ENCODE measurements at places on chromosomes 16 and 17.
A peak's percentile ranks its signal among the peaks of the same experiment; 100 is the strongest.

DNA sequence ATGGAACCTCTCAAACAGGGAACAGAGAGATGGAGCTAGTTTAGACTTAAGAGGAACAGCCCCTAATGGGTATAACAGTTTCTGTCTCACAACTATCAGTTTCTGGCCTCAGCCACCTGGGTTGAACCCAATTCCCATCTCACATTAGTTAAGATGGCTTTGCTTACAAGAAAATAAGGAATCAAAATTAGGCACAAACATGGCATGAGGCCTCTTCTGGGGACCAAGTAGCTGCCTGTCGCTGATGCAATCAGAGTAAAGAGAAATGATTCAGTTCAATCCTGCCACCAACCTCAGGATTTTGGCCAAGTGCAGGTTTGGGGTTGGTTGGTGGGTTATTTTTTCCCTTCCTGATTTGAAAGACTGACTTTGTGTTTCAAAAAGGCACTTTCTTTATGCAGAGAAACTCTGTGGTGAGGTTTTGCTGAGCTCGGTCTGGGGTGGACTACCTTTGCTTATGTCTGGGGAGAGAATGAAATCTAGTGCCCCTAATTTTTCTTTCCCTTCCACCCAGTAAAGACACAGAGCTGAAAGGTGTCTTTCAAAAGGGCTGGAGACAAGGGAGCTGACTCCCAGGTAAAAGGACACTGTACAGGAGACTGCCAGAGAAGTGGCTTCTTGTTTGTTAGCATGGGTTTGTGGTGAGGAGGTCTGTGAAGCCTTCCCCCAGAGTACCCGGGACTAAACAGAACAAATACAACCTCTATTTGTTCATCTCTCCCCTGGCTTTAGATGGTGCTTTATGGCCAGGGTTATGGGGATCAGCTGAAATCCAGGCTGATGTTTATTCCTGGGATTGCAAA is 44.8 kb upstream of the NFAT5 start:
- no peak for DNase-seq

DNA sequence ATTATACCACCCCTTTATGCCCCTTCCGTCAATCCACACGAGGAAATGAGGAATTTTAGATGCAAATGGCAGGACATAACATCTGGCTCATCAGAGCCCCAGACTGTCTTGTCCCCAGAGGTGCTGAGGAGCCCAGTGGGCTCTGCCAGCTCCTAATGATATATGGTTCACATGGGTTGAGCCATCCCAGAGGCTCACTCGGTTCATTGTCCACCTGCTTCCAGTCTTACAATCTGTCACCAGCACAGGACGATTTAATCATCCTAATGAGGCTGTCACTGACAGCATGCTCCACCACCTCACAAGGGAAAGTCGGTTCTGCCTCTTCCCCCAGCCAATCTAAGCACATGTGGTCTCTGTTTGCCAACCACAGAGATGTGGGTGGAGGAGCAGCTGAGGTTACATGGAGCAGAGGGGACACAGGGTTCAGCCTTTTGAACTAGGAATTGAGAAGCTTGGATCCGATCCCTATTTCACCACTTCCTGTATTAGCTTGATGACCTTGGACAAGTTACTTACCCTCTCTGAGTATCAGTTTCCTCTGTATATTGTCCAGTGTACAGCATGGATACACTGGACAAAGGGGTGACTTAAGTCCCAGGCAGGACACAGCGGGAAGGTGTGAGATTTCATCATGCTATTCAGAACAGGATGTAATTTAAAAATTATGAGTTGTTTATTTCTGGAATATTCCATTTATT is 27.0 kb upstream of the DHX8 start:
- no peak for DNase-seq

GRCh38 chr16:3281222-3281820 is 2.0 kb upstream of the ZNF263 start:
- no peak for DNase-seq

DNA sequence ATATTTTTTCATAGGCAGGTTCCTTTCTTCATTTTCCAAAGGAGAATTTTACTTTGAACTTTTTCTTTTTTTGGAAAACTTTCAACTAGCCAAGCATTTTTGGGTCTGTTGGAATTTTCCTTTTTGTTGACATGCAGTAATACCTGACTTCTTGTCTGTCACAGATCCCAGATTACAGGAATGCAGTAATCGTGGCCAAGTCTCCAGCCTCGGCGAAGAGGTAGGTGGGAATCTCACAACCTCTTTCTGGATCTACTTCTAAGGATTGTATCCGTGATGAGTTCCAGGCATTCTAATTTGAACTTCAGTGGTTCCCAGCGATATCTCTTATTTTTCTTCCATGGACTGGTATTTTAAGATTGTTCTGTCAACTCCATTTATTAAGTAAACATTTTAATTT is 31.7 kb downstream of the PRPSAP2 start:
- DNase-seq, result peak; percentile 14

GRCh38 chr16:79061181-79061580 is 539.4 kb downstream of the MAF start:
- DNase-seq, result no peak

DNA sequence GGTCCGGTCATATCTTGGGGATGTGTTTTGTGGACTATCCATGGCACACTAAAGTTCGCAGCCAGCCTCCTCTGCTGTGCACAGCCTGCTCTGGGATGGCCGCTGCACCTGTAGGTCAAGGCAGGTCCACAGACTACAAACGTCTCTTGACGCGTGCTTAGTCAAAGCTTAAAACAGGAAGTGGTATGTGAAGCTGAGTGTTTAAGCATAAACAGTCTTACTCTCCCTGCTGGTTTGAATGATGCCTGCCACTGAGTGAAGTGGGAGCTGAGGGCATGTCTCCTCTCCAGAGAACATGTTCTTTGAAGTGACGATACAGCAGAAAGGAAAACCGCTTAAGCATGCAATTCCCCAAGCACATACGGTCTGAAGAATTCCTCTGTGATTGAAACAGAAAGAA is 365.6 kb downstream of the SLC39A11 start:
- no peak for DNase-seq

Data from hindlimb muscle (tissue), 1 donor.